ENCODE measurements at places on chromosomes 7 and 10.

- DNase-seq, result no peak
Observed at GRCh38 chr10:78959217-78959923, 109.4 kb upstream of the ZMIZ1 start.

- no peak for DNase-seq
Observed at GRCh38 chr10:125029584-125030242, 87.8 kb downstream of the ZRANB1 start.

DNA sequence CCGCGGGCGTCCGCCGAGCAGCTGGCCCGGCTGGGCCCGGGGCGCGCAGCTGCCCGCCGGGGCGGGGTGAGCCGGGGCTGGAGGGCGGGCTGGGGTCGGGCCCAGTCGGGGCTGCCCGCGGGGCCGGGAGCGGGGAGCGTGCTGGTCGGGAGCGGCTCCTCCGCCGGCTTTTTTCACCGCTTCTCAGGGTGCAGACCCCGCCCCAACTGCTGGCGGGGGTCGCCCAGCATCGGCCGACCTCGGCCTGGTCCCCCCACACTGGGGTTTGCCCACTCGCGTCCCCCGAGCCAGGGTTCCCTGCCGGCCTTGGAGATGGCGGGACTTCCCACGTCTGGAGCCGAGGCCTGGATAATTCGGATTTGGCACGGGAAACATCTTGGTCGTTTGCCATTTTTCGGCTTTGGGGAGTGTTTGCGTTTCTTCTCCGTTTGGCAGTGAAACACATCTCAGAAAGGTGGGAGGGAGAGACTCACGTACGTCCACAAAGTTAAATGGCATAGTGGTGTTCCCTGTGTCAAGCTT is 432 bp downstream of the TMEM248 start:
- no peak for DNase-seq

- no peak for DNase-seq
Observed at GRCh38 chr7:105639667-105640493, 58.6 kb upstream of the EFCAB10 start.

DNA sequence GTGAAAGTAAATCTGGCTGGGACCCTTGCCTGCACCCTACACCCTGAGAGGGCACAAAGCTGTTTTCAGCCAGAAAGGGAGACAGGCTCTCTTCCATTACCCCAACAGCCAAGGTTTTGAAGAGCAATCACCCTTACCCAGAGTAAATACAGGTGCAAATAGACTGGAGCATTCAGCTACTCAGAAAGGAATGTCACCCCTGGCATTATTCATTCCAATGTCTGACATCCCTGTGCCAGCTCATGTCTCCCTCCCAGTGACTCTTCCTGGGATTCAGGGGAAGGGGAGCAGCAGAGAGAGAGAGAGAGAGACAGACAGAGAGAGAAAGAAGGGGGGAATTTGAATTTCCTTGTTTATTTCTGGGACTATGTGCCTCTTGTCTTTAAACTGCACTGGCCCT is 611.8 kb downstream of the SORCS3 start:
- no peak for DNase-seq

DNA sequence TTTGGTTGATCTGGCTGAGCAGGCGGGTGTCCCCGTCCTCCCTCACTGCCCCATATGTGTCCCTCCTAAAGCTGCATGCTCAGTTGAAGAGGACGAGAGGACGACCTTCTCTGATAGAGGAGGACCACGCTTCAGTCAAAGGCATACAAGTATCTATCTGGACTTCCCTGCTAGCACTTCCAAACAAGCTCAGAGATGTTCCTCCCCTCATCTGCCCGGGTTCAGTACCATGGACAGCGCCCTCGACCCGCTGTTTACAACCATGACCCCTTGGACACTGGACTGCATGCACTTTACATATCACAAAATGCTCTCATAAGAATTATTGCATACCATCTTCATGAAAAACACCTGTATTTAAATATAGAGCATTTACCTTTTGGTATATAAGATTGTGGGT is 26.9 kb upstream of the TRIM56 start:
- DNase-seq, result peak; percentile 49

DNA sequence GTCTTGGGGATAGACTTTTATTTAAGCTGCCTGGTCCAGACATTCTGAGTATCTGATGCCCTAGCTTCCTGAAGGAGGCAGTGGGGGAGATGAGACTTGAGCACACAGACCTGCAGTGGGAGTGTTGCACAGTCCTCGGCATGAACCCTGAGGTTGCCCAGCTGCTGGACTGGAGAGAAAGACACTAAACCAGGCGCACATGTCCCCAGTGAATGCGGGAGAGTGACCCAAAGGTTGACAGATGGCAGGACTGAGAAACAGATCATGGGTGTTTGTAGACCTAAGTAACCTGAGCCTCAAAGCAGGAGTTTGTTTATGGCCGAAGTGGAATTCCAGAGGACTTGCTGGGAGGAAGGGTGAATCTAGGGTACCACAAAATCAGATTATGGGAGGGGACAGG is 15.7 kb upstream of the MSRB2 start:
- DNase-seq, result no peak

- peak; percentile 67 for DNase-seq
Observed at GRCh38 chr7:28020302-28020940, 160.2 kb downstream of the JAZF1 start.

DNA sequence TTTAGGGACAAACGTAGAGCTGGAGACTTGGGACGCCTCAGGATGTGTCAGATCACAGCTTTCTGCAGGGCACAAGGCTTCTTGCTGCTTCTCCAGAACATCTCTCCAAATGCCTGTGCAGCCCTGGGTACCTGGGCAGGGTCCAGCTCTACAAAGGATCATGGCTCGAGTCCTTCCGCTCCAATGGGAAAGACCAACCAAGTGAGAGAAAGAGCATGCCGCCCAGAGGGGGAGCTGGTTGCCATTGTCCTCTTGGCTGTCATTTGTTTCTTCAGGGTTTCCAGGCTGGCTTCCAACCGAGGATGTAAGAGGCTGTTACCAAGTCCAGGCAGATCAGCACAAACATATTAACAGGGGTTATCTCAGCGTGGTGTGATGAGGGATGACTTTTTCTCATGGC is 5.6 kb upstream of the LEP start:
- DNase-seq, result no peak

DNA sequence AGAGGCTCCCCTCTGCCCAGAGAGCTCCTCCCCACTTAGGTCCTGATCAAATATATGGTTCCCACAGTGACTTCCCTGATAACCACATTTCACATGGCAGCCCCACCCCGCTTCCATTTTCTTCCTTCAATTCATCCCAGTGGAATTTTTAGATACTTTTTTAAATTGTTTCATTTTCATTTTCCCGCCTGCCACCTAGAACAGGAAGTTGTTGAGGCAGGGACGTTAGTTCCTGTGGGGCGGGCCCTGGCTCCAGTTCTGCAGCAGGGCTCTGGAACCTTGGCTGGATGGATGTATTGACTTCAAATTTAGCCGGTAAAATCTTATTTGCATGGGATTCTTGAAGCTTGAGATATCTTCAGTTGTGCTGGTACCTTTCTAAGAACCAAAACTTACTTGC is 226.6 kb downstream of the PAXIP1 start:
- DNase-seq, result no peak

DNA sequence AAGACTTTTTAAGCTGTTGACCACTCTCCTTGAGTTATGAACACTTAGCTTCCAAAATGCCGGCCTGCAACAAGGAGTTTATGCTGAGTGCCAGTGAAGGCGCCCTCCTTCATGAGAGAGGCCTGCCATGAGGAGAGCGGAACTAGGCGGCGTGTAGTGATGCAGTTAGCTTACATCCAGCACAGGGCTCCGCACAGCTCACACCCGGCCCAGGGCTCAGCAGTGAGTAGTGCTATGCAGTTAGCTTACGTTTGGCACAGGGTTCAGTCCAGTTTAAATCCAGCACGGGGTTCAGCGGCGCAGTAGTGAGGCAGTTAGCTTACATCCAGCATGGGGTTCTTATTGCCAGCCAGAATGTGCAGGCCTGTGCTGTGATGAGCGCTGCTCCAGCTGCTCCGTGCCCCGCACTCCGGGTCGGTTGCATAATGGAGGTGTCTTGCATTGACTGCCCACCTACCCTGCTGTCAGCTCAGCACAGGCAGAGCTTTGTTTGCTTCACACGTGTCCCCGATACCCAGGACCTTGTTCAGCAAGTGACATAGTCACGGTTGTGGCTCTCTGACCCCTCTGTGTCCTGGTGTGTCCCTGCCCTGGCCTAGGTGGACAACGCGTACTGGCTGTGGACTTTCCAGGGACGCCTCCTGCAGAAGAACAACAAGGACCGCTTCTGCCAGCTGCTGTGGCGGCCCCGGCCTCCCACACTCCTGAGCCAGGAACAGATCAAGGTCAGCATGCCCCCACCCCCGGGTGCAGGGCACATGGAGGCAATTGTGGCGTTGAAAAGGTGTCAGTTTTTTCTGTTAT is 21.9 kb downstream of the EIF3B start:
- DNase-seq, result no peak

DNA sequence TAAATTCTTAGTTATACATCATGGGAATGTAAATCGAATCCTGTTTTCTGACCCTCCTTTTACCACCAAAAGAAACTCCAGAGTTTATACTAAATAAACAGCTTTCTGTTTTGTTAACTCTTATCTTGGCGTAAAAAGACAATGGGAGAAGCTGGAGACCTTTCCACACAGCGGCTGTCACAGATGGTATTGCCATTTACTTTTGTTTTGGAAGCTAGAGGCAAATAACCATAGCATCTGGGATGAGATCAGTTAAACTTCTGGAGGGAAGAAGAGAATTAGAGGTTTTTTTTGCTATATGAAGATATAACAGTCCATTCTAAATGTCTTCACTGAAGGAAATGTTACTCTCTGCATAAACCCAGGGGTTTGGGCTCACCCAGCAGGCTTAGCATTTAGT is 258.9 kb downstream of the REEP3 start:
- no peak for DNase-seq

GRCh38 chr7:131483586-131483985 is 72.8 kb downstream of the PODXL start:
- no peak for DNase-seq

GRCh38 chr10:20117471-20117870 is 301.2 kb downstream of the PLXDC2 start:
- no peak for DNase-seq

GRCh38 chr10:30587522-30588031 is 42.0 kb downstream of the LYZL2 start:
- peak; percentile 10 for DNase-seq

- DNase-seq, result no peak
Observed at GRCh38 chr7:117982071-117983055, 109.1 kb upstream of the CTTNBP2 start.

- no peak for DNase-seq
Observed at GRCh38 chr7:411677-412312, 107.9 kb downstream of the PDGFA start.

DNA sequence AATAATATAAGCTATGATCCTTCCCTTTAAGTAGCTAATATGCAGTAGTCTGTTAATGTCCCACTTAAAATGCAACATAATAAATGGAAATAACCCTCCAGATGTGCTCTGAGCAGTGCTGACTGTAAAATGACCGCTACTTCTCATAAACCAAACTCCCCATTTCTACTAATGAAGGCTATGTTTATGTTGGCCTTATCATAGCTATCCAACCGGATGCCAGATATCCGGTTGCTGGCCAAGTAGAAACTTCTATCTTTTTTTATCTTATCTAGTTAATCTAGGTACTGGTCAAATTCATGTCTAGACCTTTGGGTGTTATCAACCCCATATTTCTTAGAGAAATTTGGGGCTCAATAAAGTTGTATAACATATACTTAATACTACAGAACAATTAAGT is 56.6 kb downstream of the CHRM2 start:
- DNase-seq, result no peak

DNA sequence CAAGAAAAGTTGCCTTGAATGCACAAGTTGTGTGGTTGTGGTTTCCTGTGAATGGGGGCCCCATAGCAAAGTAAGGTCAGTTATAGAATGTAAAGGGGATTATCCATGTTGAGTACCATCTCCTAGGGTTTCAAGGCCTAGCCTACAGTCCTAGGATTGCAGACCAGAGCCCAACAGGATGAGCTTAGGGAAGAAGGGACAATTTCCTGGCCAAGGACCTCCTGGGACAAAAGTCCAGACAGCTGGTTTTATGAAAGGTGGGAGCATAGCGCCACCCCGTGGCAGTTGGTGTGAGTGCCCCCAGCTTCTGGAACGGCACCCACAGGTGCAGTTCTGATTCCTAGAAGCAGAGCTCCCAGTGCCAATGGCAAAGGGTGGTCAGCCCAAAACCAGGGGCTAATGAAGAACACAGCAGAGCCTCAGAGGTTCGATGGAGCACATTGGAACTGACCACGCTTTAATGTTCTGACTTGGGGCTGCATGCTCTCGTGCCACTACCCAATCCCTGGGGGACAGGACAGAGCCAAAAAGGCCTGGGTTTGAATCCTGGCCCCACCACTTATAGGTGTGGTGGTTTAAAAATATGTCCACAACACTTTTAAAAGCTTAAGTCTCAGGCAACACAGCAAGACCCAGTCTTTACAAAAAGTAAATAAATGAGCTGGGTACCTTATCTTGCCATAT is 25.8 kb upstream of the TMEM120A start:
- peak; percentile 73 for DNase-seq
